ENCODE measurements at places on chromosomes 6 and 20.

GRCh38 chr6:47146431-47147174 is 104.5 kb upstream of the ADGRF1 start:
- peak; percentile 23 for DNase-seq

GRCh38 chr6:25178336-25179035 is 100.7 kb upstream of the CARMIL1 start:
- no peak for DNase-seq

DNA sequence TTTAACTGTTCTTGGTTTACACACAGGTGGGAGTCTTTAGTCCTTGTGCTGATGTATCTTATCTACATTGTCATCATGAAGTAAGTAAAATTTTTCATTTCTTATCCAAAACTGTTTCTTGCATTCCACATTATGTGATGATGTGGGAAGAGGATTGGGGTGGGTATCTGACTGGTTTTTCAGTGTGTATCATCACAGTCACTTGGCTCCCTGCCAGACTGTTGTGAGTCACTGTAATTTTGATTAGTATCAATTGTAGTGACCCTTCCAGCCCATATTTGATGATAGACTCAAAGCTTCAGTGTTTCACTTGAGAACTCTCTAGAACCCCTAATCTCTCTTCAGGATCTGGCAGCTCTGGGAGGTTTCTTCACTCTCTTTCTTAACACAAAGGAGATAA is 84.5 kb upstream of the RIN2 start:
- no peak for DNase-seq

- DNase-seq: peak; percentile 77
Observed at GRCh38 chr6:3209114-3210023, 18.1 kb downstream of the TUBB2B start.

- DNase-seq: no peak
Observed at GRCh38 chr20:52787962-52788361, 184.2 kb upstream of the TSHZ2 start.

- DNase-seq: no peak
Observed at GRCh38 chr6:27148404-27148795, 99.1 kb upstream of the PRSS16 start.

- no peak for DNase-seq
Observed at GRCh38 chr6:11171952-11172351, 60.4 kb upstream of the ERVFRD-1 start.

- DNase-seq: peak; percentile 35
Observed at GRCh38 chr20:51854921-51855320, 52.6 kb upstream of the SALL4 start.

GRCh38 chr20:25103526-25103925 is 21.6 kb upstream of the VSX1 start:
- DNase-seq: no peak

GRCh38 chr20:60053125-60053817 is 95.0 kb downstream of the CDH26 start:
- no peak for DNase-seq

- no peak for DNase-seq
Observed at GRCh38 chr6:109295109-109295773, 87.0 kb downstream of the CD164 start.

DNA sequence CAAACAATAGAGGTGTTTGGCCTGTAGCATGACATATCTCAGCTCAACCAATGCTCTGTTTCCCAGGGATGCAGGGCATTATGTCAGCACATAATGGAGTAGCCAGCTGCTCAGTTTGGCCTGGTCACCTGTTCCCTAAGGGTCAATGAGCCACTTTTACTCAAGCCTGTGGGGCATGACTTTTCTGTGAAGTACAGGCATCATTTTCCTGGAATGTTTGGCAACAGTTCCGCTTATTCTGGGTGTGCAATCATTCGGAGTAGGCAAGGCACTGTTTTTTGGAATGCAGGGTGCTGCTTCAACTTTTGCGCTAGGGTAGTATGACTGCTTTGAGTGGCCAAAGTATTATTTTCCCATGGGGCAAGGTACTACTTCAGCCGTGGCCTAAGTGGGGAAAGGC is 665.4 kb downstream of the EPHA7 start:
- DNase-seq: no peak

DNA sequence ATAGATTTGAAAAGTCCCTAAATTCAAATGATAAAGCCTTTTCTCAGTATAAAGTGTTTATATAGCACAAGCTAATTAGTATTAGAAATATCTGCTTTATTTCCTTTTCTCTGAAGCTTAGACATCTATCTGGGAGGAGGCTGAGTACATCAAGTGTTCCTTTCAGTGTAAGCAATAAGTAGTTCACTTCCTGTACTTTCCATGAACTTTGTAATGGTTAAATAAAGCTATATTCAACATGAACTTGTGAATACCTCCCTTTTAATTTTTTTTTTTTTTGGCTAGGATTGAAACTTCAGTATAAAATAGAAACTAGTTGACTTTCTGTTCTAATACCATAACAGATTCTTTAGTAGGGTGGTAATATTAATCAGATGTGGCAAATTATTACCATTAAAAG is 190.9 kb downstream of the CENPW start:
- no peak for DNase-seq

GRCh38 chr6:6058054-6058444 is 51.3 kb upstream of the NRN1 start:
- DNase-seq: no peak

GRCh38 chr20:62427172-62428001 is at the start of gene RBBP8NL:
Gene RBBP8NL, minus strand, starts transcription at chr20:62427539. Its CDS starts 7,892 bp downstream, at chr20:62419647.
- no peak for DNase-seq

DNA sequence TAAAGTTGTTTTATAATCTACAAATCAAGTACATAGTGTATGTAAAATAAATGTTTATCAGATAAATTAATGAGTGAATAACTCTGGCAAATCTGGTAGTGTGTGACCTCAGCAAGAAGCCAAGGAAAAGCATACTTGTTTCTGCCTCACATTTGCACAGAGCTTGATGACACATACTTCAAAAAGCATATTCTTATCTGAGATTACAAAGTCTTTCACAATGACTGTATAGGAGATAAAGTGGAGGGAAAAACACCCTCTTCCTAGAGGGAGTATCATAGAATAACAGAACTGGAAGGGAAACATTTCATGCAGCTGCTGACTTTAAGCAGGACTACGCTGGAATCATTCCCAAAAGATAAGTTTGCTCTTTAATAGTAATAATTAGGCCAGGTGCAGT is 28.1 kb upstream of the AKAP7 start:
- no peak for DNase-seq

DNA sequence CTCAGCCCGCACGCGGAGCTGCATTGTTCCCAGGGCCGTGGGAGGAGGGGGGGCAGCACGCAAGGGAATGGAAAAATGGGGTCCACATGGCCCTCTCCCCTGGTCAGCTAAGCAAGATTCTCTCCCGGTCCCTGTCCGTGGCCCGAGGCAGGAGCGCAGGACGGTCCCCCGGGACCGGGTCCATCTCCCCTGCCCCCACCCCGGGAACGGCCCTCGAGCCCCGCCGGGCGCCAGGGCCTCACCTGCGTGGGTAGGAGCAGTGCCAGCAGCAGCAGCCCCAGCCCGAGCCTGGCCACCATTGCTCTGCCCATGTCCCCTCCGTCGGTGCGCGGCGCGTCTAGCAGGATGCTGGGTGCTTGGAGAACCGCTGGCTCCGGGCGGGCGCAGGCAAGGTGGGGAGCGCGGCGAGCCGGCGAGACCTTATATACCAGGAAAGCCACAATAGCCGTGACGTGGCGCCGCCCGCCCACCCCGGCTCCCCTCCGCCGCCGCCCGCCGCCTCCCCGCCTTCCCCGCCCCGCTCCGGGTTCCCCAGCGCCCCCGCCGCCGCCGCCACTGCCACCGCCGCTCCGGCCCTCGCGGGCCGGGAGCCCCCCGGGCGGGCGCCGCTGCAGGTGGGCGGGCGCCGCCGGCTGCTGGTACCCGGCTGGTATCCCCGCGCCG is at the start of gene CD24:
Gene CD24 (minus strand): TSS at position 394 of the 663 bp plus-strand sequence. CDS start 83 bp downstream, at position 311.
- peak; percentile 83 for DNase-seq

DNA sequence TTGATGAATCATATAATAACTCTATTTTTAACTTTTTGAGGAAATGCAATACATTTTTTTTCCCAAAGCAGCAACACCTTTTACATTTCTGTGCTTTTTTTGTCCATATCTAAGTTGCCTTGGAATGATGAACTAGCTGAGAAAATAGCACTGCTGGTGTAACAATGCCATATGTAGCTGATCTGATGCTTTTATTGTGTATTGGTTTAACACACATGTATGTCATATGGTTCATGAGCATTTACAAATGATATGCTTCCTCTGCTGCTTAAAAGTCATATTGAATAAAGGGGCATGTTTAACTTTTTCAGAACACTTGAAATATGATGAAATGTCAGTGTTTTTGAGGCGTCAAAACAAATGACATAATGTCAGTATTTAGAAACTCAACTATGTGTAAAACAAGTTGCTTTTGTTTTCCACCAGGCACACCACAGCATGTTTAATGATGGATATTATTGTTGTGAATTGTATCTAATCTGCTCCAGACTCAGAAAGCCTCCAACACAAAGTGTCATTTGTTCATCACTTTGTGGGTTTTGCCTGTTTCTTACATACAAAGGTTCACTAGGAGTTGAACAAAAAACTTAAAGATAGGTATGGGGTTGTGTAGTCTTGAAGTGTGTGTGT is 775.8 kb upstream of the FLRT3 start:
- no peak for DNase-seq

GRCh38 chr20:36479938-36480337 is 61.4 kb upstream of the MYL9 start:
- no peak for DNase-seq

GRCh38 chr6:170011204-170012036 is 260.0 kb downstream of the ERMARD start:
- DNase-seq: no peak

GRCh38 chr6:1574083-1574761 is 35.5 kb upstream of the FOXC1 start:
- DNase-seq: no peak

- DNase-seq: no peak
Observed at GRCh38 chr6:87540539-87540938, 49.2 kb downstream of the RARS2 start.

- no peak for DNase-seq
Observed at GRCh38 chr20:51622004-51622874, 79.7 kb upstream of the NFATC2 start.

DNA sequence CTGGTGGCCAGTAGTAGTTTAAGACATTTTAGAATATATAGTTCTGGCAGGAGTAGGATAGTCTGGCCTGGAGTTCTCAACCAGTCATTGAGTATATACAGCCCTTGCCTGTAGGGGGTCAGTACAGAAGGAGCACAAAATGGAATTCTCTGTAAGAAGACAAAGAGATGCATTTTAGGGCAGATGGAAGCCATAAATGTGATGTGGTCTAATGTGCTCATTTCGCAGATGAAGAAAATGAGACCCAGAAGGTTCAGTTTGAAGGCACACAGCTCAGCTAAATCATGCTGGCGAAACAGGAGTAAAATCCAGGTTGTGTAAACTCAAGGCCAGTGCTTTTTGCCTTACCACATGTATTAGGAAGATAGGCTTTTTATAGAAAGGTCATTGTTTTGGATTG is 29.6 kb downstream of the QKI start:
- no peak for DNase-seq

DNA sequence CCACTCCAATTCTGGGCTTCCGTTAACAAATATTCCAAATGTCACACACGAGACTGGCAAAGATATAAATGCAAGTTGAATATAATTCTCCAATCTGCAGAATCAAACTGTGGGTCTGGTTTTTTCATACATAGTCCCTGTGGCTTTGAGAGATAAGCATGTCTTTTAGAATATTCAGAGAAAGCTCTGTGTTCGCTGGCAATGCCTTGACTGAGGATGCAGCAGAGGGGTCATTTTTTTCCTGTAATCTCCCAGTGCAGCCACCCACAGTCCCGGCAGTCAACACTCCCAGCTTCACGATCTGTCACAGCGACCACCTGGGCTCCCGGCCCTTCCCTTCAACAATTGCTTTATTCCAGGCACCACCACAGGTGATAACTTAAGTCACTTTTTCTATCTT is 30.5 kb downstream of the MUC22 start:
- no peak for DNase-seq

GRCh38 chr6:130309028-130309427 is 56.8 kb upstream of the TMEM200A start:
- DNase-seq: no peak

GRCh38 chr6:87929843-87930288 is 117.8 kb upstream of the SPACA1 start:
- DNase-seq: peak; percentile 89

- no peak for DNase-seq
Observed at GRCh38 chr6:123747515-123747914, 56.1 kb upstream of the NKAIN2 start.

DNA sequence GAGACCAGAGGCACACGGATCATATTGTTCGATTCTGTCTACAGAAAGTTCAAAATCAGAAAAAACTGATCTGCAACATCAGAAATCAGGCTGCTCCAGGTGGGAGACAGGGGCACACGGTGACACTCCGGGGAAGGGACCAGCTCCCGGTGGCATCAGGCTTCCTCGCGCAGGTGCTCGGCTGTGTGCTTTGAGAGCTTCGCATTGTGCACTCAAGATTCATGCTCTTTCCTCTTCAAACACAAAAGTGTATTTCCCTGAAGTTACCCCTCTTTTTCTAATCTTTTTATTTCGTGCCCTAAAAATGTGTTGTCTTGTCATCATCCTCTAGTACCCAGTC is 108.1 kb downstream of the DLL1 start:
- DNase-seq: no peak

GRCh38 chr6:111606620-111607115 is 990 bp upstream of the TRAF3IP2 start:
- DNase-seq: no peak

DNA sequence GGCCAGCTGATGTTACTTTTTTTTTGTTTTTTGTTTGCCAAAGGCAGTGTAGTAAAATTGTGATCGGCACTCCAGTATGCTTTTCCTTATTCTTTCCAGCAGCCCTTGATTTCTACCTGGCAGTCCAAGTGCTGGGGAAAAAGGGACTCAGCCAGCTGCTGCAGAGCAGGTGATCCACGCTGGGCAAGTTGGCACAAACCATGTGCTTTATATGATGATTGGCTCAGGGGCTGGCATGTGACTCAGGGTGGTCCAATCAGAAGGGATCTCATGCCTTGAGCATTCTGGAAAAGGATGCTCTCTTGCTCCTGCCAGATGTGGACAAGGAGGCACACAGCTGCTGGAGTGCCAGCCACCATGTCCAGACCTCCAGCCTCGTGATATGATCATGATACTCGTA is 54.5 kb downstream of the SULF2 start:
- no peak for DNase-seq

- DNase-seq: no peak
Observed at GRCh38 chr20:23116311-23117089, 30.4 kb upstream of the CD93 start.
